ENCODE measurements at places on chromosomes 16 and 17.

DNA sequence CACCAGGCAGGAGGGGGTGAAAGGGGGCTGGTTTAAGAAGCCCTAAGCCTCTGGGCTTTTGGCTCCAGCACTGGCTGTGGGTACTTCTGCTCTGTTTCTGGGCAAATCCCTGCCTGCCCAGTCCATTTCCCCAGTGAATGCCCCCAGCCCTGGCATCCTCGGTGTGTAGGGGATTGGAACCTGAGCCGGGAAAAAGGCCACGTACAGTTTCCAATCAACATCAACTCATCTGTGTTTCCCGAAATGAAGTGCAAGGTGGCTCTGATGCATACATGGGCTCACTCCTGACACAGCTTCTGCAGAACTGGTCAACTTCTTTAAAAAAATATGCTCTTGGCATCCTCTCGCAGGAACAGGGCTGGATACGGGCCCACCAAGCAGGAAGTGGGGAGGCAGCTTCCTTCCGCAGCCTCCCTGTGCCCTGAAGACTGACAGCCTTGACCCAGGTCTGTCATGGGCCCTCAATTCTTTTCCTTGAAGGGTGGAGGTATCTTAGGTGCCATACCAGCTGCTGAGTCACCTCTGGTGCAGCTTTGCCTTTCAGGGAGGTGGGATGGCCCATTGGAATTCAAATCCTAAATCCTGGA lies 73.3 kb downstream of the N4BP1 start:
- peak; percentile 23 for DNase-seq

DNA sequence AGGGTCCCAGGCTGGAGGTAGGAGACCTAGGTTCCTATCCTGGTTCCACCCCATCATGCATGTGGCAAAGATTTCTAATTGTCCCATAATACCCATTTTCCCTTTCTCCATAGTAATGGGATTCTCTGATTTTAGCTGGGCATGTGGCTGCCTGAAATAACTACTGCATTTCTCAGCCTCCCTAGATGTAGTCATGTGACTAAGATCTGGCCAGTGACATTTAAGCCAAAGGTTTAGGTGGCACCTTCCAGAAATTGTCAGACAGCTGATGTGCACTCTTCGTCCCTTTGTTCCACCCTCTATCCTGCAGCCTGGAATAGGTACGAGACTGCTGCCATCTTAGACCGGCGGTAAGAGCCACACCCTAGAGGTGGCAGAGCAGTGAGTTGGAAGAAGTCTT lies 8.2 kb downstream of the NXPH3 start:
- no peak for DNase-seq

- DNase-seq, result peak; percentile 71
Measured at GRCh38 chr17:13393841-13394710, 207.7 kb downstream of the HS3ST3A1 start.

- DNase-seq, result no peak
Measured at GRCh38 chr16:57388359-57389086, 16.0 kb upstream of the CCL17 start.

GRCh38 chr17:50299776-50300175 lies 25.5 kb downstream of the TMEM92 start:
- DNase-seq, result no peak

- DNase-seq, result no peak
Measured at GRCh38 chr16:78134944-78135619, 35.6 kb downstream of the WWOX start.

DNA sequence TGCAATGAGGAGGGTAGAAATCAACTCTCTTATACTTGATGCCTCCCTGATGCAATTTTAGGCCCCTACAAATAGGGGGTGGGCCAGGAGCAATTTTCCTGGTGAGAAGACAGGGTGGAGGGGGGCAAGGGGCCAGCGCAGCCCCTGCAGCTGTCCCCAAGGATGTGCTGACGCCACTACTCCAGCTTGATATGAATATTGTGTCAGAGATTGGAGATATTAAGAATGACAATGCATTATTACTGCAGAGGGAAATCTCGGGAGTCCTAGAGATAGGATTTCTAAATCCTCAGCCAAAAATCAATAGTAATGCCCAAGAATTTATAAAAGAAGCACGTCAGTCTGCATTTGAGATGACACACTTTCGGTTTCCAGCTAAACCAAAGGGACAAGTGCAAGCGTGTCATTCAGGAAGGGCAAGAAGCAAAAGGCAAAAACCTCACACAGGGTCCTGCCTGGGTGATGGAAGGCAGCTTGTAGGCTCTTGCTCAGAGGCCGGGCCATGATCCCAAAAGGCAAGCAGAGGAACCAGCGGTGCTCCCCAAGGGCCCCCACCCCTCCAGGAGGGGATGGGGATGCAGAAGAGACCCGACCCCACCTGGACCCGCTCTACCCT lies 178.8 kb downstream of the C16orf78 start:
- no peak for DNase-seq

GRCh38 chr17:1072551-1072961 lies 75.6 kb downstream of the TIMM22 start:
- no peak for DNase-seq
